ENCODE measurements at places on chromosomes 5 and 9.

DNA sequence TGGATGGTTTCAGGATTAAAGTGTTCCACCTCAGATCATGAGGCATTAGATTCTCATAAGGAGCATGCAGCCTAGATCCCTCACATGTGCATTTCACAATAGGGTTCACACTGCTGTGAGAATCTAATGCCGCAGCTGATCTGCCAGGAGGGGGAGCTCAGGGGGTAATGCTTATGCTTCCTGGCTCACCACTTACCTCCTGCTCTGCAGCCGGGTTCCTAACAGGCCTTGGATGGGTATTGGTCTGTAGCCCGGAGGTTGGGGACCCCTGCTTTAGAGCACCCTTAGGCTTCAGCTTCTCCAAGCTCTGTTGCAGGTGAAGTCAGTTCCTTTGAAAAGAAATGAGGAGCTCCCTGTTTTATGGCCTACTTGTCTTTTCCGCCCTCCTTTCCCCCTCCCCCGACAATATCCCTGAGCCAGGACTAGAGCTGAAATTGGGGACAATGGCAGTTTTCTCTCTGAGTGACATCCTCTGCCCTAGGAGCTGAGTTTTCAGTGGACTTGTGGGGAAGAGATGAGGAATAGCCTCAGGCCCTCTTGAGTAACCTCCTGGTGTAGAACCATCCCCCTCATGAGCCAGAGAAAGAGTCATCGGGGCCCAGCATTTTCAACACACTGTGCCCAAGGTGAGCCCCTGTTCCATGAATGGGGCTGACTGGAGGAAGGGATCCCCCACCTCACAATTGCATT lies 16.2 kb upstream of the MAT2B start:
- no peak for DNase-seq

- no peak for DNase-seq
Observed at GRCh38 chr5:160500786-160501779, 79.4 kb downstream of the PTTG1 start.

- DNase-seq = no peak
Observed at GRCh38 chr9:71263451-71263850, 142.0 kb upstream of the TRPM3 start.

- no peak for DNase-seq
Observed at GRCh38 chr5:125700380-125700861, 722.8 kb upstream of the GRAMD2B start.

Measured in stimulated activated CD4-positive, alpha-beta T cell treated with anti-CD3 and anti-CD28 coated beads, Interleukin-1b, Interleukin-23, amount 100 ng/mL, for 1 hour (primary cell).